ENCODE measurements at places on chromosomes 11 and 22.

GRCh38 chr22:19703869-19704268 is 10.4 kb upstream of the SEPTIN5 start:
- no peak for DNase-seq

- DNase-seq = no peak
These were observed 10.8 kb upstream of the CCT8L2 start for GRCh38 chr22:16603448-16603768.

GRCh38 chr11:47466701-47467250 is 17.8 kb upstream of the RAPSN start:
- no peak for DNase-seq

GRCh38 chr11:16225623-16226022 is 130.7 kb downstream of the SOX6 start:
- no peak for DNase-seq

DNA sequence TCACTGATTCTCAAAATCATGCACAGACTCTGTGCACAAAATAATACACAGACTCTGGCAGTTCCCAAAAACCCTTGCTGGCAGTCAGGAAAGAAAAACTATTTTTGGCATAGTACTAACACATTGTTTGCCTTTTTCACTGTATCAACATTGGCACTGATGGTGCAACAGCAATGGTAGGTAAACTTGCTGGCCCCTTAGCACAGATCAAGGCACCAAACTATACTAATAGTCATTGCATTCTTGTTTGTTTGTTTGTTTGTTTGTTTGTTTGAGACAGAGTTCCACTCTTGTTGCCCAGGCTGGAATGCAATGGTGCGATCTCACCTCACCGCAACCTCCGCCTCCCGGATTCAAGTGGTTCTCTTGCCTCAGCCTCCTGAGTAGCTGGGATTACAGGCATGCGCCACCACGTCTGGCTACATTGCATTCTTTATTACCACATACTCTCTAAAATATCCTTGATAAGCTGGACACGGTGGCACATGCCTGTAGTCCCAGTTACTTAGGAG is 81.0 kb upstream of the SLC6A5 start:
- DNase-seq = no peak

DNA sequence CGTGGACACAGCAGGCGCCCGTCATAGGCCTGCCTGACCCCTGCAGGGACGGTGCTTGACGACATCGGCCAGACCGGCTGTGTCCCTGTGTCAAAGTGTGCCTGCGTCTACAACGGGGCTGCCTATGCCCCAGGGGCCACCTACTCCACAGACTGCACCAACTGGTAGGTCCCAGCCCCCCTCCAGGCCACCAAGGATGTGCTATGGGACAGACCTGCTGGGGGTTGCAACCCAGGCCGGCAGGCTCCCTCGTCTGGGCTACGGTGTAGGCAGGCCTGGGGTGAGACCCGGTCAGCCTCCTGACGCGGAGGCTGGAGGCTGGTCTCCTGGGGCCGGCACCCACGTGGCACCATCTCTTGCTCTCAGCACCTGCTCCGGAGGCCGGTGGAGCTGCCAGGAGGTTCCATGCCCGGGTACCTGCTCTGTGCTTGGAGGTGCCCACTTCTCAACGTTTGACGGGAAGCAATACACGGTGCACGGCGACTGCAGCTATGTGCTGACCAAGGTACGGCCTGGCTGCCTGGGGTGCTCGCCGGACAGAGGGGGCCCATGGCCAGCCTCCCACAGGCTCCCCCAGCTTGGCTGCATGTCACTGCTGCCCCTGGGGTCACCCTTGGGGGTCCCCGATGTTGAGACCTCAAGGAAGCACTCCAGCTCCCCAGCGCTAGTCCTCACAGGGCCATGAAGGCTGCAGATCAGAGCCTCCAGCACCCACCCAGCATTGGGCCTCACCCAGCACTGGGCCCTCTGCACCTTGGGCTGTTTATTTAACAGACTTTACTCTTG is 7.7 kb downstream of the MUC5AC start:
- no peak for DNase-seq

DNA sequence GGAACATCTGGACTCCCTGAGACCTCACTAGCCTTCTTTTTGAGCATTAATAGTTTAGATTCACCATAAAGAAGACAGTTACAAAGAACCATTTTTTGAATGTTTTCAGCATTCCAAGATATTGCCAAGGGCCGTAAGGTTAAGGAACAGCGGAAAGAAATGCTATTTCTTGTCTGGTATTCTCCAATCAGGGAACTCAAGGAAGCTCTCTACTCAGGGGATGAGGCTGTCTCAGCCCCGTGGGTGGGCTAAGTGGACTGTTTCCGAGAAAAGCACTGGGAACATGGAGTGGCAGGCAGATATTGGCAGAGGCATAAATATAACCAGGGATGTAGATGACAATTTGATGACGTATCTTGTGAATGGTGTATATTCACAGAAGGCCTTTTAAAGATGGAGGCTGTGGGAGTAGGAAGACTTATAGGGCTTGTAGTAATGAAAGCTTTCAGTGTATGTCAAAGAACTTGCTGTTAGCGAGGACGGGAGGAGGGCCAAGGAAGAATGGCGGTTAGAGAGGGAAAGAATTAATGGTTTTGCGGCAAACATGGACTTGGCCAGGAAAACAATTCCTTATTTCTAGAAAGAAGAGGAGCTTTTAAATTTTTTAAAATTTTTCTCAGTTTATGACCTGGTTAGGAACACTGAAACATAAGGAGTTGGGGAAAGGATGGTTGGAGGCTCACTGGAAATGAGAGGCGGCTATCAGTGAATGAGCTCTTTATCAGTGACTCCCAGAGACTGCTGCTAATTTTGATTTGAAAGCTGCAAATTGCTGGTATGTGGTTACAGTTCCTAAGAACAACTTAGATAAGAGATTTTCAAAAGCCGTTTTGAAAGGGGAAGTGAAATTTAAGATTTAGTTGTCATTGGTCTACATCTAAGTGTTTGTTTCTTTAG is 64.6 kb downstream of the ST3GAL4 start:
- no peak for DNase-seq

DNA sequence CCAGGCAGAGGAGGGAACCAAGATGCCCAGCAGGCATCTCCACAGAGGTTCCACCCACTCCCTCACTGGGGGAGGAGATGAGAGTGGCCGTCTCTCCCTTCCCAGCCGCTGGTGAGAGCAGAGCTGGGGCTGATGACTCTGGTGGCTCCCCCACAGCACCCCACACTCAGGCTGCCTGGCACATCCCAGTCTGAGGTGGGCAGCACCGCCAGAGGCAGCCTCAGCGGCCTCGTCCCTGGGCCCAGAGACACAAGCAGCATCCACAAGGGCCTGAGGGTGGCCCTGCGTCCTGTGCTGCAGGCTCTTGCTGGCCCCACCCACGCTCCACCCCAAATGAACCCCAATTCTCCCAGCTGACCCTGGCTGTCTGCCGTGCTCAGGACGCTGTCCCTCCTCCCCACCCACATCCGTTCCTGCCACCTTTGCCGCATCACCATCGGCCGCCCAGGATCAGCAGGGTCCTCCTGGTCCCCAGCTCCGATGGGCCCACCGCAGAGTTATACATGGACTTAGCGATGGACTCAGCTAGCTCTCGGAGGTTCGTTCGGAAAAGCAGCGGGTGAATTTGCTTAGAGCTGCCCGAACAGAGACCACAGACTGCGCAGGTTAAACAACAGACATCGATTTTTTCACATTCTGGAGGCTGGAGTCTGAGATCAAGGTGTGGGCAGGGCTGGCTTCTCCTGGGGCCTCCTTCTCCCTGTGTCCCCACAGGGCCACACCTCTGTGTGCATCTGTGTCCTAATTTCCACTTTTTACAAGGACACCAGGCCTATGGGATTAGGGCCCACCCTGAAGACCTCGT is 20.2 kb upstream of the CTSD start:
- no peak for DNase-seq

DNA sequence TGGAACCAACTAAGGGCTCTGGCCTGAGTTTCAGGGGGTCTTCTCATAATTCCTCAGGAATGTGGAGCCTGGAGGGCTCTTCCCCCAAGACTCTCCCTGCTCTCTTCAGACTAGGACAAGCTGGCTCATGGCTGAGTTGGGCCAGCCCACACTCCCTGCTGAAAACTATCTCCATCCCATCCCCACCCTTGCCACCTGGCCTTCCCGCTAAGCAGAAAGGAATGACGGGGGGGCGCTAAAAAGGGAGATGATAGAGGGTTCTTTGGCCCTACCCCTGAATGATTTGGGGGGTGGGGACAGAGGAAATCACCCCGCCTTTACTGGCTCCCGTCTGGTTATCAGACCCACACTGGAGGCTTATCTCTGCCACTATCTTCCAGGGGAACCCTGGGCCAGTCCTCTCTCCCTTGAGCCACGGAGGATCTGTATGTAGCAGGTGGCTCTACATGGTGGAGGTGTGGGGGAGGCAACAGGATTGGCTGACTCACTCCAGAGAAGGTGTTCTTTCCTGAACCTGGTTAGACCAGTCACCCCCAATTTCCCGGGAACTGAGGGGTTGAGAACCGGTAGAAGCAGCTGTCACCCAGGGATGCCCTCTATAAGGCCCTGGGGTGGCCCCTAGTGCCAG is 5.7 kb downstream of the SMTN start:
- DNase-seq = no peak

- no peak for DNase-seq
These were observed 21.6 kb downstream of the PHLDB1 start for GRCh38 chr11:118628861-118629549.

- DNase-seq = no peak
These were observed 54.9 kb upstream of the BLID start for GRCh38 chr11:122170815-122171475.

DNA sequence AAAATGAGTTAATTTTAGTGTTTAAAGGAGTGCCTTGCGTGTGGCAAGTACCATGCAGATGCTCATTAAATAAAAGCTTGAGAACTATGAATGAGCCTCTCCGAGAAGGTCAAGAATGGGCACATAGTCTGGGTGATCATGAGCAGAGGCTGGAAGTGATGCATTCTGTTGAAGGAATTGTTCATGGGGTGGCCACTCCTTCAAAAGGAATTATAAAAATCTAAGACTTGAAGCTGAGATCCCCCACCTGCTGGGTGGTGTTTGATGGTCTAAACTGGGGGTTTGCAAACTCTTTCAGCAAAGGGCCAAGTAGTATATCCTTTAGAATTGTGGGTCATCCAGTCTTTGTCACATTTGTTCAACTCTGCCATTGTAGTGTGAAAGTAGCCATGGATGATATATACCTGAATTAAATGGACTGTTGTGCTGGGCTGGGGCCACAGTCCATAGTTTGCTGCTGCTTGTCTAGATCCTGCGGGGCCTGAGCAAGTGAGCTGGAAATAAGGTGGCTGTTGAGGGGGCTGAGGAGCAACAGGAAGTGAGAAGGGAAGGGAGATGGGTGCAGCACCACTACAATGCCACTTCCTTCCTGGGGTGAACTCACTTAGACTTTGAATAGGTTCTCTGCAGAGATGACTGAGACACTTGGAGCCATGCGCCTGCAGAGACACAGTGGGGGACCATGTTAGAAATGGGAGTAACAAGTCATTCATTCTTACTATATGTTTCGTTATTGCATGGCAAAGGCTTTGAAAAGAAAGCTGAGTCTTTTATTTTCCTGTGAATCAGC is 179.0 kb downstream of the SNX19 start:
- peak; percentile 8 for DNase-seq

DNA sequence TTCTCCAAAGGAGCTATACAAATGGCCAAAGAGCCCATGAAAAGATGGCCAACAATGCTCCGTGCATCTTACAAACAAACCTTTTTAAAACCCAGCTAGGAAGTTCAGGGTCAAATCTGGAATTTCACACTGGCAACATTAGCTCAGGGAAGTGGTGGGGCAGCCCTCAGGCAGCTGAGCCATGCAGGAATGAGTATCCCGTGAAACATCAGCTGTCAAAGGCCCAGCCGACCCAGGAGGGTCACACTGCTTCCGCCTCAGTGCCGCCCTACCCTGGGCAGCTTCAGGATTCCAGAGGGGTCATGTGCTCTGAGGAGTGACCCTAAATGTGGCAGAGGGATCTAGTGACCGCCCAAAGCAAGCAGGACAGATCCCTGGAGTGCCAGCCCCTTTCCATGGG is 73.4 kb downstream of the LINC01488 start:
- DNase-seq = no peak

Measured in T-helper 1 cell (primary cell).